ENCODE measurements at places on chromosomes 4 and X. TPM values are rescaled to one million over a fixed set of nuclear protein-coding genes. Genes with fewer than 3 reads are reported as not detected.

- no peak overlapping the region for H3K27ac ChIP-seq
- no peaks in the 10 kb centered on the region for H3K27me3 ChIP-seq
- no peak for DNase-seq
- H3K36me3 ChIP-seq: no peaks in the 10 kb centered on the region
- H3K4me1 ChIP-seq: no peaks in the 10 kb centered on the region
These were observed 516.2 kb upstream of the ADGRL3 start for GRCh38 chr4:60683973-60684372.

DNA sequence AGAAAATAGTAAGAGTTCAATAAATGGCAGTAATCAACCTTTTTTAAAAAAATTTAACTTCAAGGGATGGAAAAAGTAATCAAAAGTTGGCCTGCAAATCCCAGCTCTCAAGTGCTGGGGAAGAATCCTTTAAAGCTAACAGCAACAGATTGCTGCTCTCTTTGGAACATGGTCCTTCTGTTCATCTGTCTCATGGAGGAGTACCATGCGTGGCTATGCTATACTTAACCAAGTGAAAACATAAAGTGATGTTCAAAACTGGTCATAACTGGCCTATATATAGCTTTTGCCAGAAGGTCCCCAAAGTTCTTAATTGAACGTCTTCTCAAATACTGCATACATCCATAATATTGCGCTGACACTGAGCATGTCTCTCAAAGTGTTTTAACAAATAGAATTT lies 154.4 kb downstream of the GABRB1 start:
- no peaks in the 10 kb centered on the region for H3K36me3 ChIP-seq
- H3K4me3 ChIP-seq: no peak overlapping the region
- H3K27me3 ChIP-seq: no peaks in the 10 kb centered on the region
- H3K27ac ChIP-seq: no peak overlapping the region
- H3K4me1 ChIP-seq: no peaks in the 10 kb centered on the region

DNA sequence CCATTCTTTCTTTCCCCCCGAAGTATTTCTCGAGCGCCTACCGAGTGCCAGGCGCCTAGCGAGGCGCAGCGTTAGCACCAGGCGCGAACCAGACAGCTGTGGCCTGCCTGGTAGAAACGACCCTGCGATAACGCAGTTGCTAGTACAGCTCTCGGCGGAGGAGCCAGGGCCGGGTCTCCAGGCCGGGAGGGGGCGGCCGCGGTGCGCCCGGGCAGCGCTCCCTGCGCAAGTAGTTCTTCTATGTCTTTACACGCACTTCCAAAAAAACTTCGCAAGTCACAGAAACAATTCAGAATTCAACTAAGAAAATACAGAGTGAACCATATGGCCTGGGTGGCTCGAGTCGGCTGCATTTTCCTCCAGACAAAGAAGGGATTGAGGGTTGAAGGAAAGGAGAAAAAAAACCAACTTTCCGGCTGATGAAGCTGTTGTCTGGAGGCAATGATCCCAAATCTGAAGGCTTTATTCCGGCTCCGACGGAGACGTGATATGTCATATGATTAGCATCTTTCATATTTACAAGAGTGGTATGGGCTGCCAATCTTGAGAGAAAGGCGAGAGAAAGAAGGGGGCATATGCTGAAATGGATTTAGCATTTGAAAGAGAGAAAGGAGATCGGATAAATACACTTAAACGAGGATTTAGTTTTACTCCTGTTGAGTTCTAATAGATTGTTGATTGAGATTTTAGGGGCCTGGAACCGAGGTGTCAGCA lies 7.2 kb upstream of the NEUROG2 start:
- no peaks in the 10 kb centered on the region for H3K36me3 ChIP-seq
- H3K4me1 ChIP-seq: peaks cover 10% of the 10 kb centered on the region
- peaks cover 64% of the 10 kb centered on the region for H3K27me3 ChIP-seq
- peak overlapping the region; percentile 37 for H3K4me3 ChIP-seq
- H3K27ac ChIP-seq: no peak overlapping the region

- H3K27ac ChIP-seq: no peak overlapping the region
- no peak overlapping the region for H3K4me3 ChIP-seq
These were observed 395.9 kb downstream of the GPAT3 start for GRCh38 chr4:83931659-83932438.

- H3K27me3 ChIP-seq: no peaks in the 10 kb centered on the region
- peak overlapping the region; percentile 82 for H3K27ac ChIP-seq
- H3K36me3 ChIP-seq: no peaks in the 10 kb centered on the region
- no peak overlapping the region for H3K4me3 ChIP-seq
- peaks cover 35% of the 10 kb centered on the region for H3K4me1 ChIP-seq
These were observed 54.5 kb upstream of the HPSE start for GRCh38 chr4:83389037-83389720.

- no peak for DNase-seq
- no peak overlapping the region for H3K27ac ChIP-seq
- no peaks in the 10 kb centered on the region for H3K27me3 ChIP-seq
- H3K4me1 ChIP-seq: no peaks in the 10 kb centered on the region
These were observed 155.8 kb downstream of the ARAP2 start for GRCh38 chr4:36088542-36088941.

- H3K4me3 ChIP-seq: no peak overlapping the region
- no peaks in the 10 kb centered on the region for H3K36me3 ChIP-seq
- H3K27me3 ChIP-seq: no peaks in the 10 kb centered on the region
- H3K4me1 ChIP-seq: no peaks in the 10 kb centered on the region
- H3K27ac ChIP-seq: no peak overlapping the region
These were observed 35.4 kb downstream of the CEP44 start for GRCh38 chr4:174318829-174319764.

DNA sequence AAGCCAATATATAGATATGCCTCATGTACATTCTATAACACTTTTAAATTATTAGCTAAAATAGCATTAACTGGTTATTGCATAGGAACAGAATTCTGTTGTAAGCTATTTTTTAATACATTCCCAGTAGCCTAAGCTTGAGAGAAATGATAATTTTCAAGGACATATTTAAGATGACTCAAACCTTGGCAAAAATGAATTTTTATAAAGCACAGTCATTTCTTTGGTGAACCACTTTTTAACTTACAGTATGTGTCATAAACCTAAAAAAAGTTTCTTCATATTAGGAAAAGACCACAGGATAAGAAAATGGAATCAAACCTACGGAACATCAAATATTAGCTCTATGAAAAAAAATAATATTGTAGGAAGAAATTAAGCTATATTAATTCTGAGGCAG lies 986.3 kb downstream of the STIM2 start:
- no peaks in the 10 kb centered on the region for H3K27me3 ChIP-seq
- no peaks in the 10 kb centered on the region for H3K36me3 ChIP-seq
- no peak overlapping the region for H3K4me3 ChIP-seq
- DNase-seq: no peak
- H3K4me1 ChIP-seq: no peaks in the 10 kb centered on the region
- H3K27ac ChIP-seq: no peak overlapping the region

GRCh38 chr4:2352171-2352570 lies 66.3 kb downstream of the ZFYVE28 start:
- peak; percentile 35 for DNase-seq
- peaks cover 14% of the 10 kb centered on the region for H3K4me1 ChIP-seq
- H3K4me3 ChIP-seq: no peak overlapping the region
- no peaks in the 10 kb centered on the region for H3K27me3 ChIP-seq
- no peaks in the 10 kb centered on the region for H3K36me3 ChIP-seq

- no peak for DNase-seq
- H3K27ac ChIP-seq: no peak overlapping the region
- no peaks in the 10 kb centered on the region for H3K4me1 ChIP-seq
These were observed 493.8 kb downstream of the FAT4 start for GRCh38 chr4:125808570-125808969.

GRCh38 chr4:139934057-139934707 lies 219.8 kb downstream of the MAML3 start:
- peak; percentile 59 for DNase-seq
- peaks cover 15% of the 10 kb centered on the region for H3K4me1 ChIP-seq
- H3K27ac ChIP-seq: no peak overlapping the region
- no peak overlapping the region for H3K4me3 ChIP-seq

DNA sequence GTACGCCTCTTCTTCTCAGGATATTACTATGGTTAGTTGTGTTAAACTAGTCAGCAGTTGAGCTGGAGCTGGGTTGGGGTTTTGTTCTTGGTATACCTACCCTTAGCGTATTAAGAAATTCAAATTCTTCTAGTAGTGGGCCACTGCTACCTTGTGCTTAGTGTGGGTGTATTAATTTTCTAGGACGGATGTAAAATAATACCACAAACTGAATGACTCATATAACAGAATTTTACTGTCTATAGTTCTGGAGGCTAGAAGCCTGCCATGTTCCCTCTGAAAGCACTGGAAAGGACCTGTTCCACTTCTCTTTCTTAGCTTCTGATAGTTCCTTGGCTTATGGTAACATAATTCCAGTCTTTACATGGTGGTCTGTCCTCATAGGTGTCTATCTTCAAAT lies 1274.7 kb downstream of the ADGRL3 start:
- H3K36me3 ChIP-seq: no peaks in the 10 kb centered on the region
- no peaks in the 10 kb centered on the region for H3K4me1 ChIP-seq
- H3K4me3 ChIP-seq: no peak overlapping the region
- H3K27me3 ChIP-seq: no peaks in the 10 kb centered on the region

- H3K27me3 ChIP-seq: no peaks in the 10 kb centered on the region
- H3K36me3 ChIP-seq: no peaks in the 10 kb centered on the region
- no peak for DNase-seq
- no peak overlapping the region for H3K4me3 ChIP-seq
- H3K27ac ChIP-seq: no peak overlapping the region
- no peaks in the 10 kb centered on the region for H3K4me1 ChIP-seq
These were observed 32.2 kb downstream of the EDNRA start for GRCh38 chr4:147513091-147513490.

DNA sequence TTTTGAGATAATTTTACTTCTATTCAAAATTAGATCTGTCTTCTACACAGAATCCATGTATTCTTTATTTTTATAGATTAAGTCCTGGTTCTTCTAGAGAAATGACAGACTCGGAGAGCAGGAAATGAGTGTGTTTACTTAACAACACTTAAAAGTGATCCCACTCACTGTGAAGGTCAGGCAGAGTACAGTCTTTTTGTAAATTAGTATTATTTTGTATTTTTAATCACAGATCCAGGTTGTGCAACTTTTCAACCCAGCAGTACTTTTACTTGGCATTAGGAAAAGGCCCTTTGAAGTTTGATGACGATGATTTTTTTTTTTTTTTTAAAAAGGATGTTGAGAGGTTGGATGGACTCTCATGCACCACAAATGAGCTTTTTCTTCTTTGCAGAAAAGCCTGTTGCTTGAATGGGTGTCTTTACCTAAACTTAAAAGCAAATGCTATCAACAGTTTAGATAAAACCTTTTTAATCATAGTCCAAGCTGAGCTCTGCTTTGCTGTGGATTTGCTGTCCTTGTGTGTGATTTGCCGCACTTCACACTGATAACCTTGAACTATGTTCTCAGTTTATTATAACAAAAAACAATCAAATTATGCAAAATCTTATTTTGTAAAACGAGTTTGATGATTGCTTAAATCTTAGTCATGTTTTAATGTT lies 114.1 kb downstream of the MXRA5 start:
- H3K27ac ChIP-seq: no peak overlapping the region
- H3K36me3 ChIP-seq: no peaks in the 10 kb centered on the region
- H3K27me3 ChIP-seq: no peaks in the 10 kb centered on the region
- no peaks in the 10 kb centered on the region for H3K4me1 ChIP-seq

DNA sequence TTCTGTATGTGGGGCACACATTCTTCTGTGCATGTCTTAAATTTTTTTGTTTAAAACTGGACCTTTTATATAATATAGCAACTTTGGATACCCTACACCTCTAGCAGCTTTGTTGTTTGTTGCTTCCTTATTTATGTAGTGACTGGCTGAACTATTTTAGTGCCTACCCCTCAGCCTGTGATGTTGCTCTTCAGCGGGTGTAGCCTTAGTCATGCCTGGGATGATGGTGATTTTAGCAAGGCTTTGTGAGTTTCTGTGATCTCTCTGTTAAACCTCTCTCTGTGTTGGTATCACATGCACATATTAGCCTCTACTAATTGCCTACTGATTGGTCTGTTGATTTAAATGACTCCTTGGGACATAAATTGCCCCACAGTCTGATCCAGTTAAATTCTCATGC lies 22.8 kb downstream of the USP9X start:
- no peak overlapping the region for H3K4me3 ChIP-seq
- no peaks in the 10 kb centered on the region for H3K27me3 ChIP-seq
- H3K36me3 ChIP-seq: no peaks in the 10 kb centered on the region

DNA sequence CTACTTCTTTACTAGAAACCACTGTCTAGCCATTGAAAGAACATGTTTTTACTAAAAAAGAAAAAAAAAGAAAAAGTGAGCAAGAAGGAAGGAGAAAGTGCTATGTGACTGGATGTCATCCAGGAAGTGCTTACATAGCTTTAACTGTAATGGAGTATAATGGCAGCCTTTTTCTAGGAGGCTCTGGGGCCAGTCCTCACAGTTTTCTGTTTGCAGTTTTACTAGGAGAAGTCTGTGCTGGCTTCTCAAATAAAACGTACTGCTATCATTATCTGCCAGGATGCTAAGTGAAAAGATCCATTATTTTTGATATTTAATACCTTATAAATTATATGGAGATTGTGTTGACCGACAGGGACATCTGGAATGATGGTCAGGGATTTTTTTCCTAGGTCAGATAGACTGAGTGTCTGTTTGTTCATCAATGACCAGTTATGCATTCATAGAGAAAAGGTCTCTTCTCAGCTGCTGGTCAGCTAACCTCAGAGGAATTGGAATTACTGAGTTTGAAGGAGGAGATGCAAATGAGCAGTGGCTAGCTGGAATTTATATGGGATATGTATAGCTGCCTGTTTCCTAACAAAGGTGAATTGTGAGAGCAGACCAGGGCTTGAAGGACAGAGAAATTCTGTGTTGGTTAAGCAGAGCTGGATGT lies 21.7 kb downstream of the LPAR4 start:
- H3K4me3 ChIP-seq: no peak overlapping the region

DNA sequence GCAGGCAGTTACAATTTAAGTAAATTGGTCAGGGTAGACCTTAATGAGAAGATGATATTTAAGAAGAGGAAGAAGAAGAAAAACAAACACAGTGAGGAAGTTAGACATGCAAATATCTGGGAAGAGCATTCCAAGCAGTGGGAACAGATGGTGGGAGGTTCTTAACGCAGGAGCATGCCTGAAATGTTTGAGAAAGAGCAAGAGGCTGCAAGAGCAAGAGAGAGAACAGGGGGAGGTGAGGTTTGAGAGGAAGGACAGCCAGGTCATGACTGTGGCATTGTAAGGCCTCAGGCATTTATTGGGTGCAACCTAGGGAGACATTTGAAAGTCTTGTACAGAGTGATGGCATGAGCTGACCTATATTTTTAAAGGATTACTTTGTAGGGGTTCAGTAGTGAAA lies 136.0 kb downstream of the UGT8 start:
- no peak overlapping the region for H3K27ac ChIP-seq
- no peak overlapping the region for H3K4me3 ChIP-seq
- no peak for DNase-seq
- H3K27me3 ChIP-seq: no peaks in the 10 kb centered on the region

GRCh38 chr4:8334786-8335460 lies 65.4 kb downstream of the HTRA3 start:
- no peak overlapping the region for H3K27ac ChIP-seq
- H3K36me3 ChIP-seq: no peaks in the 10 kb centered on the region
- no peak overlapping the region for H3K4me3 ChIP-seq
- DNase-seq: no peak

GRCh38 chr4:79209822-79210635 lies 115.8 kb downstream of the NAA11 start:
- no peaks in the 10 kb centered on the region for H3K27me3 ChIP-seq
- DNase-seq: no peak
- H3K4me1 ChIP-seq: no peaks in the 10 kb centered on the region
- no peak overlapping the region for H3K4me3 ChIP-seq

Gene GLRB
- total RNA-seq: 1.9 TPM

Gene TMEM31
- total RNA-seq: not detected

Gene HELT
- total RNA-seq: not detected

Gene FIP1L1
- total RNA-seq: 56.0 TPM

Gene SSX4B
- total RNA-seq: not detected

Gene ZMAT1
- total RNA-seq: 5.7 TPM

All from adrenal gland (tissue), 19 donors.